ENCODE measurements at places on chromosomes 5 and 9. TPM values are rescaled to one million over a fixed set of nuclear protein-coding genes. Genes with fewer than 3 reads are reported as not detected.

- H3K4me1 ChIP-seq = peaks cover 8% of the 10 kb centered on the region
- H3K27ac ChIP-seq = no peak overlapping the region
- no peak for DNase-seq
- no peak overlapping the region for H3K4me3 ChIP-seq
- H3K36me3 ChIP-seq = peaks cover 5% of the 10 kb centered on the region
Measured at GRCh38 chr5:6354848-6355247, 23.5 kb downstream of the MED10 start.

GRCh38 chr5:85132269-85132668 lies 747.6 kb upstream of the EDIL3 start:
- no peak for DNase-seq
- H3K27me3 ChIP-seq = no peaks in the 10 kb centered on the region
- no peak overlapping the region for H3K27ac ChIP-seq
- H3K4me3 ChIP-seq = no peak overlapping the region

GRCh38 chr5:151162776-151163175 lies 5.2 kb upstream of the ANXA6 start:
- H3K4me1 ChIP-seq = peaks cover 23% of the 10 kb centered on the region
- no peaks in the 10 kb centered on the region for H3K36me3 ChIP-seq
- no peaks in the 10 kb centered on the region for H3K27me3 ChIP-seq
- no peak for DNase-seq
- H3K4me3 ChIP-seq = no peak overlapping the region

GRCh38 chr5:171127314-171127713 lies 181.7 kb upstream of the TLX3 start:
- no peaks in the 10 kb centered on the region for H3K36me3 ChIP-seq
- no peak overlapping the region for H3K27ac ChIP-seq
- no peak overlapping the region for H3K4me3 ChIP-seq

Gene PCDH12
- total RNA-seq = 0.61 TPM

GRCh38 chr9:16510482-16510881 lies 360.0 kb downstream of the BNC2 start:
- no peaks in the 10 kb centered on the region for H3K27me3 ChIP-seq
- no peak overlapping the region for H3K4me3 ChIP-seq
- DNase-seq = no peak
